Left lobe of liver (tissue), 2 donors: ENCODE measurements at places on chromosomes 2 and 18. TPM values are rescaled to one million over a fixed set of nuclear protein-coding genes. Genes with fewer than 3 reads are reported as not detected.

Gene IL36B
- not detected for total RNA-seq

Gene CERKL
- total RNA-seq: not detected

Gene GAL3ST2
- 0.55 TPM for total RNA-seq

Gene FAM110C
- 6.7 TPM for total RNA-seq

Gene PLGLB1
- 104 TPM for total RNA-seq

Gene RAB6C
- not detected for total RNA-seq

Gene GKN2
- total RNA-seq: not detected

Gene CIB4
- not detected for total RNA-seq
